ENCODE measurements at places on chromosomes 16 and 17.

- no peak for DNase-seq
Observed at GRCh38 chr16:75181630-75182029, 25.3 kb downstream of the CTRB2 start.

GRCh38 chr17:49549311-49549605 is 26.4 kb upstream of the NXPH3 start:
- no peak for DNase-seq

GRCh38 chr17:557371-557770 is 157.3 kb downstream of the VPS53 start:
- DNase-seq: no peak

DNA sequence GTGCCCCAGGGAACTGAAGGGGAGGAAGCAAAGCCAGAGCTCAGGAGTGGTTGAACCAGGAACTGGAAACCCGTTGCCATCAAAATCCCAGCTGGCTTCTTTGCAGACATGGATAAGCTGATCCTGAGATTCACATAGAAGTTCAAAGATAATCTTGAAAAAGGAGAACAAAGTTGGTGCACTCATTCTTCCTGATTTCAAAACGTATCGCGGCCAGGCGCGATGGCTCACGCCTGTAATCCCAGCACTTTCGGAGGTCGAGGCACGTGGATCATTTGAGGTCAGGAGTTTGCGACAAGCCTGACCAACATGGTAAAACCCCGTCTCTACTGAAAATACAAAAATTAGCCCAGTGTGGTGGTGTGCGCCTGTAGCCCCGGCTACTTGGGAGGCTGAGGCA is 7.1 kb downstream of the RAP1GAP2 start:
- no peak for DNase-seq

- no peak for DNase-seq
Observed at GRCh38 chr16:64351121-64351520, 770.7 kb downstream of the CDH11 start.

DNA sequence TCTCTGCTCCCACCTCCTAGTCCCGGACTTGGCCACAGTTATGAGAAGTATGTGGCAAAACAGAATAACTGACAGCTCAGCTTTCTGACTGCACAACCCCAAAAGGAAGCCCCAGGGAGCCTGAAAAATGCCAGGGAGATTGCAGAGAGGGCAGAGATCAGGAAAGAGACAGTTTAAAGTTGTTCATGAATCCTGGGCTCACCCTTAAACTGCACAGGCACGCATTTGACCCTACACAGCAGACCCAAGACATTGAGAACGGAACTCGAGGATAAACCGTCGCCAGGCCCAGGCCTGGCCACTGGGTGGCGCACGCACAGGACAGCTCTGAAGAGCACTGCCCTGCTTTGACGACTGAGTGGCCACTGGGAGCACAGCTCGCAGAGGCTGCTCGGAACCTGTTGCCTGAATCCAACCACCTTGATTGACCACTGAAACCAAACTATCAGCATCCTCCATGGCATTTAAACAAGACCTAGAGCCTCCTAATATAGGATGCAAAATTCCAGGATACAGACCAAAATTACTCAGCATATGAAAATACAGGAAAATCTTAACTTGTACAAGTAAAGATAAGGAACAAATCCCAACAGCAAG is 114.0 kb downstream of the C16orf95 start:
- peak; percentile 73 for DNase-seq

DNA sequence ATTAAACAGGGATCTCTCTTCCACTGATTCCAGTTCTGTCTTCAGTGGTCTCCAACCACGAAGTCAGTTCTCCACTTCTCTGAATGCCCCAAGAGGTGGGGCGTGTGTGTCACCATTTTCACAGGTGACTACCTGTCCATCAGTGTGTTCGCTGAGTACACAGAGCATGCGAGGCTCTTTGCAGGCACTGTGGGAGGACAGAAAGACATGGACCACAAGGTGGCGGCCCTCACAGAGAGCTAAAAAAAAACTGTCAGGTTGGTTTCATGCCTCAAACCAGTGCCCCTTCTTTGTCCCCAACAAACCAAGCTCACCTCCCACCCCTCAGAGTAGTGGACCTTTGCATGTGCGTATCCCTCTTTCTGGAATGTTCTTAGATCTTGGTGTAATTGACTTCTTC is 13.8 kb downstream of the EMP2 start:
- no peak for DNase-seq

GRCh38 chr17:79537061-79537460 is 73.8 kb downstream of the RBFOX3 start:
- no peak for DNase-seq

- DNase-seq: no peak
Observed at GRCh38 chr17:66357037-66357436, 54.6 kb downstream of the PRKCA start.

DNA sequence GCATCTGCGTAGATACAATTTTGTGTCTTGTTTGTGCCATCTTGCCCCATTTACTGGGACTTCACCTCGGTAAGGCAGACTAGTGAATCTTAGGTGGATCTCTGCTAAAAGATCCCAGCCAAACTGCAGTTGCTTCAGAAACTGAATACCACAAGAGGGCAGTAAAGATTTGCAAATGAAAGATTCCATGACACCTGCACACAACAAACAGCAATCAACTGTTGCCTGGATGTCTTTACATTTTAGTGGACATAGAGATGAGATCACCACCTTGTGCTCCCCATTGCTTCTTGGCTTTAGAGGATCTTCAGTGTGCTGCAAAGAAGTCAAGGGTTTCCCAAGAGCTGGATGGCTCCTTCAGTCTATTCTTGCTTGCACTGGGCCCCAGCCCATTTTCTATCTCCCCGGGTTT is 119.2 kb upstream of the CACNG5 start:
- DNase-seq: peak; percentile 80

DNA sequence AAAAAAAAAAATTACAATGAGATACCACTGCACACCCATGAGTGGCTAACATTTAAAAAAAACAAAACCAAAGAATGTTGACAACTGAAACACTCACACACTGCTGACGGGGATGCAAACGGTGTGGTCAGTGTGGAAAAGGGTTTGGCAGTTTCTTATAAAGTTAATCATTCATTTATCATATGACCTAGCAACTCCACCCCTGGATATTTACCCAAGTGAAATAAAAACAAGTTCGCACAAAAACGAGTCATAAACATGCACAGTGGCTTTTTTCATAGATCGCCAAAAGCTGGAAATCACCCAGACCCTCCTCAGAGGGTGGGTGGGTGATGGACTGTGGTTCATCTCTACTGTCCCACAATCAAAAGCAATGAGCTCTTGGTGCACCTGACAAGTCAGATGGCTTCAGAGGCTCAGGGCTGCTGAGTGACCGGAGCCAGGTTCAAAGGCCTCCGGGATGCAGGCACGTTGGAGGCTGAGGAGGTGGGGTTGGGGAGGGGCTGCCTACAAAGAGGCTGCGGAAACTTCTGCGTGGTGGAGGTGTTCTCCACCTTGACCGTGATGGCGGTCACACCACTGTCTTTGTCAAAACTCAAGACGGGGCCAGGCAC is 14.2 kb downstream of the RAB40B start:
- DNase-seq: peak; percentile 29

- DNase-seq: no peak
Observed at GRCh38 chr16:8583199-8583598, 7.1 kb downstream of the TMEM114 start.

DNA sequence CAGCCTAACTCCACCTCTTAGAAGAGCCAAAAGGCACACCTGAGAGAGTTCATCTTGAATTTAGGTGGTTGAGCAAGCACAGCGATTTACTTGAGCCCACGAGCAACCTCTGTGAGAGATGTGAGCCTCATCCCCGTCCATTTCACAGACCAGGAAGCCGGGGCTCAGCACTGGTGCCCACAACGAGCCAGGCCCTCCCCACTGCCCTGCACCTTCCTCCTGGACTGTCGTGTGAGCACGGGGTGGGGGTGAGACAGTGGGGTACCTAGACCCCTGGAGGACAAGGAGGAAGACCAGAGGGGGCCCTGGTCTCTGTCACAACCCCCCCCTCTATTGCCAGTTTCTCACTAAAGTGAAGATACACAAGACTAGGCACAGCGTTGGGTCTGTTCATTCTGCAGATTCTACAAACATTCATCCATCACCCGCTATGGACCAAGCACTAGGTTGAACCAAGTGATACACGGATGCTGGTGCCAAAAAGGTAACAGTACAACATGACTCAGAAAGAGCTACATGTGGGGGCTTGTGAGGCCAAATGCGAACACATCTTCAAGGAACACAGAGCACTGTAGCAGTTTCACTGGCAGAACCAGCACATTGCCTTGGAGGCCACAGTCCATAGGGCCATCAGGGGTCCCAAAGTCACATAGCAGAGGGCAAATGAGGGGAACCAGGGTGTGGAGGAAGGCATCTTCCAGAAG is 231.9 kb downstream of the PARN start:
- DNase-seq: no peak

DNA sequence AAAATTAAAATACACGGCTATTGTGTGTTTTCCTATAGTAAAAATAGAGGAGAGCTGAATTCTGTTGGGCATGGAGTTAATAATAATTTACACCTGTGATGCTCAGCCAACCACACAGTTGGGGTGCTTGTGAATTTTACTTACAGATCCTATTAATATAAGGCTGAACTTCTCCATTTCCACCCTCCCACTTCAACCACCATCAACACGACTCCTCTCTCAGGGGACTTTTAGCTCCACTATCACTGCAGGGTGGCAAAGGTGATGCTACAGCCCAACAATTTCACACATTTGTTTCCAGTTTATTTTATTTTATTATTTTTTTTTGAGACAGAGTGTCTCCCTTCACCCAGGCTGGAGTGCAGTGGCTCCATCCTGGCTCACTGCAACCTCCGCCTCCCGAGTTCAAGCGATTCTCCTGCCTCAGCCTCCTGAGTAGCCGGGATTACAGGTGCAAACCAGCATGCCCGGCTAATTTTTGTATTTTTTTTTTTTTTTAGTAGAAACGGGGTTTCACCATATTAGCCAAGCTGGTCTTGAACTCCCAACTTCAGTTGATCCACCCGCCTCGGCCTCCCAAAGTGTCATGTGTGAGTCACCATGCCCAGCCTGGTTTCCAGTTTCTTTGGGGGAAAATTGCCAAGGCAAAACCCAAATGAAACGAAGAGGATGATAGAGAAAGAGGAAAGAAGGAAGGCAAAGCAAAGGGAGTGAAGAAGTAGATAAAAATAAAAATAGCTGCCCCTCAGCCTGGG is 57.9 kb downstream of the GNA13 start:
- DNase-seq: no peak

DNA sequence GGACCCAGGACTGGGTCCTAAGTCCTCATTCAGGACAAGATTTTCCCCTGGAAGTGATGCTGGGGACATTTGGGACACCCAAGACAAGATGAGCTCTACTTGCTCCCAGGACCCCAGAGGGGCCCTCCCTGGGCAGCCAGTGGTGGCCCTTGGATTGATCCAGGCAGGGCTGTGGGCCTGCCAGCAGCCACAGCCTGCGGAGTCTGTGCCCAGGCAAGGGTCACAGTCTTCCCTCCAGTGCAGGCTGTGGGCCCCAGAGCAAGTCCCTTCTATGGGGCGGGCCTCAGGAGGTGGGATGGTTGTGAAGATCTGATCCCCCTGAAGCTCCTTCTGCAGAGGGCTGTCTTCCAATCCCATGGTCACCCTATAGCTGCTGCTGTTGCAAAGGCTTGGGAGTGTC is 12.6 kb downstream of the CA7 start:
- DNase-seq: no peak

DNA sequence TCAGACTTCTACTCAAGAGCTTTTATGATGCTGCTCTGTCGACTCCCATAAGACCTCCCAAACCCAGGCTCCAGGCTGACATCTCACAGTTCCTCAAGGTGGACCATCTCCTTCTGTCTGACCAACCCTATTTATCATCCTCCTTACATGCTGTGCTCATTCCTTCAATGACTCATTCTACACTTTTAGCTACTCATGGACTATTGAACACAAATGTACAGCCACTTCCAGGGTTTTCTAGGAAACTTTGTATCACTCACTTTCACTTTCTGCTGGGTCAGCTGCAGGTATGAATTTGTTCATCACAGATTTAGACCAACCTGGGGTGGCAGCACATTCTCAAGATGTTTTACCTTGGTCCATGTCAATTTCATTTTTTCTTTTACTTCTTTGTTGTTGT is 162.4 kb upstream of the FAM20A start:
- DNase-seq: no peak

- DNase-seq: no peak
Observed at GRCh38 chr16:10931977-10932632, 10.2 kb downstream of the DEXI start.

Measured in NCI-H460 (cell line).